Stimulated activated CD4-positive, alpha-beta T cell treated with anti-CD3 and anti-CD28 coated beads, Interleukin-4, amount 100 ng/mL, for 24 hours (primary cell): ENCODE measurements at places on chromosomes 6 and 20.

DNA sequence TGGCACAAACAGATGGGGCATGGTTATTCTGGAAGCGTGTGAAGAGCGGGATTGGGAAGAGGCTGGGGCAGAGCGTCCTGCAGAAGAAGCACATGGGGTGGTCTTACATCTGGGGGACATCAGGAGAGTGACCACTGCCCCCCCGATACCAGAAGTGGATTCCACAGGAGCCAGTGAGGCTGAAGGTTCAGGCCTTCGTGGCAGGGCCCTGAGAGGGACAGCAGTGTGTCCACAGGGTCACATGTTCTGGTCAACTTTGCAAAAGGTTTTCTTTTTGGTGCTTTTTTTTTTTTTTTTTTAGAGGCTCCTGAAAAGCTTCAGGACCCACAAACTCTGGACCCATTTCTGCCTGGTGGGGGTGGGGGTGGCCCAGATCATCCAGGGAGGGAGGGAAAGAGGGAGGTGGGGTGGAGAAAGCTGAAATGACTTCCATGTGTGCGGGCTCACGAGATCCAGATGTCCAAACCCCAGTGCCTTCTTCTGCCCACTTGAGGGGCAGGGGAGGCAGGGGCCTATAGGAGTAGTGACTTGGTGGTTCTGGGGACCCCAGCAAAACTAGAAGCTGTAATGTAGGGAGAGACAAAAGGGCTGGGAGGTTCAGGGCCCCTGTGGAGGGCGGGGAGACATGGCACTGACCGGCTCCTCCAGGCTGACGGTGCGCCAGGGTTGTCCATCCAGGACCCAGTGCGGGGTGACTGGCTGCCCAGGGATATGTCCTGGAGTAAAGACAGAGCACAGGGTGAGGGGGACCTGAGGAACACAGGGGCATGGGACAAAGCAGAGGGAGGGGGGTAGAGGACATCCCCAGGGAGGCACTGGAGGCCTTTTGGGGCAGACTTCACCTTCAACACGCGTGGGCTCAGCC is 2.7 kb downstream of the ADAM33 start:
- no peak for DNase-seq

GRCh38 chr6:142592876-142593275 is 291.1 kb downstream of the ADGRG6 start:
- no peak for DNase-seq

DNA sequence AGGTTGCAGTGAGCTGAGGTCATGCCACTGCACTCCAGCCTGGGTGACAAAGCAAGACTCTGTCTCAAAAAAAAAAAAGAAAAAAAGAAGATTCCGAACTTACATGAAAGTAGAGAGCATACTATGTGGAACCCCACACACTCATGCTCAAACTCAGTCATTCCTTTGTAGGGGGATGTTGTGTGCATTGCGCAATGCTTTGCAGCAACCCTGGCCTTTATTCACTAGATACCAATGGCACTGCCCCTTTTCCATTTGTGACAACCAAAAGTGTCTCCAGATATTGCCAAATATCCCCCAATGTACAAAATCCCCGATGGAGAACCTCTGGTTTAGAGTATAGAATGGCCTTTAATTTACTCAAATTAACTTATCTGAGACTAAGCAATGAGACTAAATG is 158.6 kb downstream of the GJA1 start:
- DNase-seq, result no peak

DNA sequence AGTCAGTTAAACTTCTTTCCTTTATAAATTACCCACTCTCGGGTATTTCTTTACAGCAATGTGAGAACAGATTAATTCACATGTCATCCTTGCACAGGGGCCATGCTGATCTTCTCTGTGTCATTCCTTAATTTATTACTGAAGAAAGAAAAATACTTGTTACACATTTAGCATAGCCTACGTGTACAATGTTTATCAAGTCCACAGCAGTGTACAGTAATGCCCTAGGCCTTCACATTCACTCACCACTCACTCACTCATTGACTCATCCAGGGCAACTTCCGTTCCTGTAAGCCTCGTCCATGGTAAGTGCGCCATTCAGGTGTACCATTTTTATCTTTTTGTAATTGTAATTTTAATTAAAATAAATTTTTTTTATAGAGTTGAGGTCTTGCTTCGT is 73.6 kb downstream of the RSPH3 start:
- DNase-seq, result no peak

DNA sequence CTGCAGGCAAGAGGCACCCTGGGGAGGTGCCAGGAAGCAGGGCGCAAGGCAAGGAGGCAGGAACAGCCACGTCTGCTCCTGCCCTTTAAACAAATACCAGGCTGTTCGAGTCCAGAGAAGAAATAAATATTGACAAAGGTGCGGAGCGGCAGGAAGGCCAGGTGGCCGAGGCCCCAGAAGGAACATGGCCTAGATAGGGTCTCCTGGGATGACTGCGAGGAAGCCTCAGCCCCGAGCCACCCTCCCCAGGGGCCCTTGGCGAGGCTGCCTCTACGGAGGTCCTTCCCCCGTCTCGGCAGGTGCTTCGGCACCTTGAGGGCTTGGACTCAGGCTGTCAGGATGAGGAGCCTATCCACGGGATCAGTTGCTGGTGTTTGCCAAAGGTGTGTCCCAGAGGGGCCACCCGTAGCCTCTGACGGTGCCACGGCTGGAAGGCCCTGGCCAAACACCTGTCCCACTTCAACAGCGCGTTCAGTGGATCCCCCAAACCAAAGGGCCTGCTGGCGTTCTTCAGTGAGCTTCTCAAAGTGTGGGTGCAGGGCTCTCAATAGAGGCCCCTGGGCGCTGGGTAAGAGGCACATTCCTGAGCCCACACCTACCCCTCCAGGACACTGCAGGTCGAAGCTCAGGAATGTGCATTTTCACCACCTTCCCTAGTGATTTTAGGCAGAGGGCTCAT is 39.8 kb downstream of the SNX5 start:
- DNase-seq, result no peak
